Activated naive CD4-positive, alpha-beta T cell treated with anti-CD3 and anti-CD28 coated beads for 36 hours (primary cell): ENCODE measurements at places on chromosomes 16 and 17. TPM values are rescaled to one million over a fixed set of nuclear protein-coding genes. Genes with fewer than 3 reads are reported as not detected.

GRCh38 chr16:57003439-57004386 lies 14.4 kb downstream of the NLRC5 start:
- H3K27ac ChIP-seq, result peak overlapping the region; percentile 66
- peaks cover 85% of the 10 kb centered on the region for H3K4me1 ChIP-seq
- H3K4me3 ChIP-seq, result no peak overlapping the region

GRCh38 chr17:42266918-42267766 lies 9.0 kb downstream of the STAT5B start:
- H3K4me1 ChIP-seq, result peaks cover 68% of the 10 kb centered on the region
- peak overlapping the region; percentile 38 for H3K4me3 ChIP-seq
- H3K36me3 ChIP-seq, result peaks cover 17% of the 10 kb centered on the region
- peak; percentile 70 for DNase-seq
- H3K27ac ChIP-seq, result peak overlapping the region; percentile 97

DNA sequence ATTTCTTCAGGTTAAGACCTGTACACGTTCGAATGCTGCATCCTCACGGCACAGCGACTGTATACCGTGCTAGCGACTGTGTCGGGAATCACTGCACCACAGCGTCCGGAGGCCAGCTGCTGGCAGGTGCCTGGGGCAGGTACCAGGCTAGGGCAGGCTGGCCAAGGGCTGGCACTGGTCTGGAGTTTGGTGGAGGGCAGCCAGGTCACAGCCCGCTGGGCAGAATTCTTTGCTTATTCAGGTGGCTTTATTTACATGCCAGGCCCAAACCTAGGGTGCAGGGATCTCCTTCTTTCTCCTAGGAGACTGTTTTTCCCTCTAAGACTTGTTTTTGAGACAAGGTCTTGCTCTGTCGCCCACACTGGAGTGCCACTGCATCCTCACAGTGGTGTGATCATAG lies 37.9 kb downstream of the COTL1 start:
- no peak for DNase-seq
- no peak overlapping the region for H3K27ac ChIP-seq
- peaks cover 9% of the 10 kb centered on the region for H3K36me3 ChIP-seq
- no peak overlapping the region for H3K4me3 ChIP-seq
- no peaks in the 10 kb centered on the region for H3K27me3 ChIP-seq

The TEDC2 gene
- 24.8 TPM for total RNA-seq

DNA sequence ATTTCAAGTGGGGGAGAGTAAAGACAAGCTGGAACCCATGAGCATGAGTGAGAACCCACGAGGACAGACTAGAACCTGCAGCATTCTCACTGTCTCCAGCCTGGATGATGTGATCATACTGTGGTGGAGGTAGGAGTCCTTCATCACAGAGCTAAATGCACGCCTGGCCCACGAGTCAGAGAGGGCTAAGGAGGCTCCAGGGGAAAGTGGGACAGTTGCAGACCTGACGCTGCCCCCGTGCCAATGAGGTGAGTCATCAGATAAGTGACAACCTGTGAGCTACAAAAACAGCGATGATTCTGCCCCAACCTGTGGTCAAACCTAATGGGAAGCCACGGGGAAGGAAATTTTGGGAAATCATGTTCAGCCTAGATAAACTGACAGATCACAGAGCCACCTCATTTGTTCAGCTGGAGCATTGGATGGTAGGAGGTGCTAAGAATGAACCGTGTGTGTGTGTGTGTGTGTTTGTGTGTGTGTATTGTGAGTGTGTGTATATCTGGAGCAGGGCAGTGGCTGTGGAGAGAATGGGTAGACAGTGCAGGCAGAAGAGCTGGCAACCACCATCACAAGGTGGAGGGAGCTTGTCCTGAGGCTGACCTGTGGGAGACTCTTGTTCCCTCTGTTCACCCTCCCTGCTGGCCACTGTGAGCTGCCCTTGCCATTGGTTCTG lies 131.8 kb downstream of the UTP18 start:
- H3K36me3 ChIP-seq, result no peaks in the 10 kb centered on the region
- H3K4me1 ChIP-seq, result peaks cover 3% of the 10 kb centered on the region
- DNase-seq, result no peak

The CCDC40 gene
- not detected for total RNA-seq

DNA sequence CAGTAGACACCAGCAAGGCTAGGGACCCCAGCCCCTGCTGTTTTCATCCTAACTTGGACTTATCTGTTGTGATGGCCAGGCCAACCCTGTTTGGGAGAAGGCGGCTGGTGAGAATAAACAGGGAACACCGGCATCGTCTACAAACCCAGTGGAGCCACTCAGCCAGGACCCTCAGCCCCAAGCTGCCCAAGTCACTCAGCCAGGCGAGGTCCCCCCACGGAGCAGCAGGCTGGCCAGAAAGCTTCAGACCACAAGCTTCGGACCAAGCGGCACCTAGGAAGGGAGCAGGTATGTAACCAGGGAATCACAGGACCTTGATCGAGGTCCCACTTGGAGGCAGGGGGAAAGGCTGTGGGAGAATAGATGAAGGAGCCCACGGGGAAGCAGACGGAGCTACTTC lies 23.4 kb downstream of the RBFOX3 start:
- H3K4me3 ChIP-seq, result no peak overlapping the region
- no peak for DNase-seq
- peaks cover 1% of the 10 kb centered on the region for H3K27me3 ChIP-seq

DNA sequence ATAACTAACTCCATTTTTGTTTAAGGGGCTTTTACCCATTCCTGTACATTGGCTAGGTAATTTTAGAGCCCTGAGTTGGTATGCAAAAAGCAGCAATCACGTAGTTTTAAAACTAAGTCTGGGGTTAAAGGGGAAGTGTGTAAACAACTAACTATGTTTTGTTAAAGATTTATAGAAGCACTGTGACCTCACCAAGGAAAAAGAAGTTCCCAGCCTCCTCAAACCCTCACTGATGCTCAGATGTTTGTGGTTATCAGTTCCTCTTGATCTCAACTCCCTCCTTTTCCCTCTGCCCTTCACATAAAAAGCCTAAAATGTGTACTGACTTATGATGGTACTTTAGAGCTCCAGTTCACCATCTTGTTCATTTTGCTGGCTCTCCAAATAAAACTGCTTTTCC lies 119.9 kb upstream of the IRX6 start:
- no peak overlapping the region for H3K4me3 ChIP-seq
- no peak for DNase-seq
- no peaks in the 10 kb centered on the region for H3K4me1 ChIP-seq
- peaks cover 3% of the 10 kb centered on the region for H3K27me3 ChIP-seq

- H3K4me1 ChIP-seq, result peaks cover 50% of the 10 kb centered on the region
- H3K4me3 ChIP-seq, result peak overlapping the region; percentile 91
- H3K27me3 ChIP-seq, result no peaks in the 10 kb centered on the region
- peak overlapping the region; percentile 93 for H3K27ac ChIP-seq
- DNase-seq, result no peak
Measured at GRCh38 chr17:28725166-28725659, 820 bp downstream of the TLCD1 start.

The CRHR1 gene
- not detected for total RNA-seq

The SLC22A31 gene
- total RNA-seq, result 0.31 TPM
